ENCODE measurements at places on chromosomes 11 and 22. TPM values are rescaled to one million over a fixed set of nuclear protein-coding genes. Genes with fewer than 3 reads are reported as not detected.

Gene PATE2
- not detected for total RNA-seq

Gene GRM5
- total RNA-seq, result not detected

DNA sequence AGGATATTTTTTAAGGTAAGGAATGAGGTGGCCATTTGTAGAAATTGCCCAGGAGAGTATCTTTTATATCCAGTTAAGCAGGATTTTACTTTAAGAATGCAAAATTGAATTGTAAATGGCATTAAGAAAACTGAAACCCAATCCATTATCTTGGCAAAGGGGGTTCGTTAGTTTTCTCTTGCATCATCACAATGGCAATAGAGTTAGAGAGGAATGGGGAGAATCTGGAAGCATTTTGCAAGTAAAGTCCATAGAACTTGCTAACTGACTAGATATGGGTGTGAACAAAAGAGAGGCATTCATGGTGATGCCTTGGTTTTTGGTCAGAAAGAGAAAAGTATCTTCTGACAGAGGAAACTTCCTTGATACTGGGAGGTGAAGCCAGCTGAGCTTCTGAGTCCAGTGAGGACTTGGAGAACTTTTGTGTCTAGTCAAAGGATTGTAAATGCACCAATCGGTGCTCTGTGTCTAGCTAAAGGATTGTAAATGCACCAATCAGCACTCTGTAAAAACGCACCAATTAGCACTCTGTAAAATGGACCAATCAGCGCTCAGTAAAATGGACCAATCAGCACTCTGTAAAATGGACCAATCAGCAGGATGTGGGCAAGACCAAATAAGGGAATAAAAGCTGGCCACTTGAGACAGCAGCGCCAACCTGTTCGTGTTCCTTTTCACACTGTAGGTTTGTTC lies 3.6 kb upstream of the CCDC117 start:
- DNase-seq, result no peak

GRCh38 chr11:845872-846495 lies 3.3 kb downstream of the TSPAN4 start:
- DNase-seq, result no peak

GRCh38 chr11:68169442-68169841 lies 43.7 kb downstream of the KMT5B start:
- DNase-seq, result no peak

GRCh38 chr11:45062974-45063635 lies 83.3 kb upstream of the PRDM11 start:
- no peak for DNase-seq
